ENCODE measurements at places on chromosomes 5 and 9. TPM values are rescaled to one million over a fixed set of nuclear protein-coding genes. Genes with fewer than 3 reads are reported as not detected.

Gene EIF4E1B
- not detected for total RNA-seq

Gene AJM1
- total RNA-seq = 6.8 TPM

Gene SCGB3A2
- not detected for total RNA-seq

Gene TRPM6
- not detected for total RNA-seq

Gene JMY
- total RNA-seq = 15.8 TPM

Gene ARL14EPL
- total RNA-seq = not detected

Gene PRSS3
- total RNA-seq = 6.5 TPM

Gene TAF11L4
- not detected for total RNA-seq

Gene HBEGF
- 32.6 TPM for total RNA-seq

Gene SAP30L
- 22.6 TPM for total RNA-seq

Gene CTNNAL1
- total RNA-seq = 157 TPM

Gene NXNL2
- 2.5 TPM for total RNA-seq

Gene NKD2
- total RNA-seq = 1.2 TPM

Gene FOXB2
- not detected for total RNA-seq

Gene FUBP3
- 40.8 TPM for total RNA-seq

Gene PCDHB16
- 0.19 TPM for total RNA-seq

Gene JAKMIP2
- total RNA-seq = under 0.01 TPM

Gene SERF1A
- total RNA-seq = 7.0 TPM

Gene SNCAIP
- 0.85 TPM for total RNA-seq

Gene FOXD4
- 0.19 TPM for total RNA-seq

Gene CHSY3
- 25.1 TPM for total RNA-seq

Gene ADAMTS16
- not detected for total RNA-seq

Gene KCNV2
- total RNA-seq = not detected

Gene CFAP90
- not detected for total RNA-seq

Gene NSG2
- under 0.01 TPM for total RNA-seq

Gene RNF208
- total RNA-seq = 0.28 TPM

Gene TJP2
- total RNA-seq = 74.4 TPM

Gene FOXI1
- total RNA-seq = under 0.01 TPM

Gene SPATA31A1
- not detected for total RNA-seq

Gene HAPLN1
- total RNA-seq = 38.9 TPM

Gene COL15A1
- total RNA-seq = 5.9 TPM

Gene TMC1
- total RNA-seq = under 0.01 TPM

Gene TNFSF15
- total RNA-seq = 1.5 TPM

Gene FOXD4L5
- total RNA-seq = under 0.01 TPM

Gene C9
- 0.28 TPM for total RNA-seq

Gene SLC30A5
- 89.3 TPM for total RNA-seq

Gene NR5A1
- not detected for total RNA-seq

Gene SEPTIN8
- 52.1 TPM for total RNA-seq

Gene PCDHGA12
- total RNA-seq = 14.7 TPM

Gene POLR3G
- total RNA-seq = 20.5 TPM

Gene ENTPD2
- total RNA-seq = not detected

Gene CATSPER3
- not detected for total RNA-seq

Gene SLIT3
- 3.1 TPM for total RNA-seq

Gene DMRTA1
- under 0.01 TPM for total RNA-seq

Gene LCN15
- total RNA-seq = not detected
